ENCODE measurements at places on chromosomes 6 and 20. TPM values are rescaled to one million over a fixed set of nuclear protein-coding genes. Genes with fewer than 3 reads are reported as not detected.

Gene SLC22A3
- total RNA-seq = 30.6 TPM

Gene NHLRC1
- 2.3 TPM for total RNA-seq

Gene MLIP
- 0.20 TPM for total RNA-seq

Gene GSTA2
- not detected for total RNA-seq

Gene HCRTR2
- not detected for total RNA-seq

Gene FANCE
- total RNA-seq = 10.4 TPM

Gene RAB44
- 0.96 TPM for total RNA-seq

Gene RIPOR3
- 6.8 TPM for total RNA-seq

DNA sequence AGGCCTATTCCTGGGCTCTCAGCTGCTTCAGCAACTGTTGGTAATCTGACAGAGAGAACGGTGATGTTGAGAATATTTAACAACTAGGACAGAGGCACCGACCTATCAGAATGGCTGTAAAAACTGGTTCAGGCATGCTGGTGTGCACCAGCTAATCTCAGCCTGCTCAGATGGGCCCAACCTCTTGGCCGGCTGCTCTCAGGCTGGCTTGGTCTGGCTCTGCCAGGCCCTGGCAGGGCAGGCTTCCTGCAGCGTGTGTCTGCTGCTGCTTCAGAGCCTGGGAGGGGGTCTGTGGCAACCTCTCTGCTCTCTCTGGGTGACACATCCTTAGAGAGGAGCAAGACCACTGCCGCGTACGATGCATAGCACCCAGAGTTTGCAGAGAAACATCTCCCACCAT is 4.8 kb downstream of the SLC2A12 start:
- peak; percentile 71 for DNase-seq

DNA sequence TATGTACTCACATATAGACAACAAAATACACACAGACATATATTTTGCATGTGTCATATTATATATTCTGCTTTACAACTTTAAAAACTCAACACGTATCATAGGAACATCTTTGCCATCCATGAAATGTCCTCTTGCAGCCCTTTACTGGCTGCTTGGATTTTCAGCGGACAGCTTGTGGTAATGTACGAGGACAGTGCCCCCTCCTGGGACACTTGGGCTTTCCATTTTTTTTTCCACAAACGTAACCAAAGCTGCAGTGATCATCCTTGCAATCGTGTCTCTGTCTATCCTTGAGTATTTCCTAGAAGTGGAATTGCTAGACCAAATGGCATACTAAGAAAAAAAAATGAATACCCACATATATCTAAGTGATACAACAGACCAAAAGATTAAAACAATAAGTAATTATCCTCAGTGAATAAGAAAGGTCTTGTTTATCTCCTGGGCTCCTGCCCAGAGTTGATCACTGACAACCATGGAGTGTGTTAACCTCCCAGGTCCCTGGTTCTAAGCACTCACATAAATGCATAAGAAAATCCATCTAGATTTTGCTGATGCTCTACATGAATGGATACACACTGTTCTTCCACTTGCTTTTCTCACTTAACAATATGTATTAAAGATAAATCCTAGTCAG is 18.1 kb downstream of the BPI start:
- no peak for DNase-seq

DNA sequence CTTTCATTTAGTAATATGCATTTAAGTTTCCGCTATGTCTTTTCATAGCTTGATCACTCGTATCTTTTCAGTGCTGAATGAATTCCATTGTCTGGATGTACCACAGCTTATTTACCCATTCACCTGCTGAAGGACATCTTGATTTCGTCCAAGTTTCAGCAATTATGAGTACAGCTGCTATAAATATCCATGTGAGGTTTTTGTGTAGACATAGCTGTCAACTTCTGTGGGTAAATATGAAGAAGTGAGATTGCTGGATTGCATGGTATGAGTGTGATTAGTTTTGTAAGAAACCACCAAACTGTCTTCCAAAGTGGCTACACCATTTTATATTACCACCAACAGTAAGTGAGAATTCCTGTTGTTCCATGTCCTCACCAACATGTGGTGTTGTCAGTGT is 79.2 kb upstream of the STMND1 start:
- no peak for DNase-seq

DNA sequence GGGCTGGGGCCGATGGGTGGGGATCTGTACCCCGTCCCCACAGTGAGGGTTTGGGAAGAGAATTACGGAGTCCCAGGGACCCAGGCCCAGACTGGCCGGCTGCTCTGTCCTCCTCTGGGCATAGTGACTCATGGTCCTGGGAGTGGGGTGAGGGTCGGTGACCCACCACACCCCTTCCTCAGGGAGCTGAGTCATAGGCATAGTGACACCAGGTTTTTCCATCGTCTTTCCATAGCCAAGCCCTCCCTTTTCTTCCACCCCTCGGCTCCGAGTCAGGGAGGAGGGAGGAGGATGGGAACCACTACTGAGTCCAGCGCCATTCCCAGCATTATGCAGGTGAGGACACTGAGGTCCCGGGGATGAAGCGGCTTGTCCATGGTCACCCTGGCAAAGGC is 8.9 kb downstream of the CYP21A2 start:
- no peak for DNase-seq

DNA sequence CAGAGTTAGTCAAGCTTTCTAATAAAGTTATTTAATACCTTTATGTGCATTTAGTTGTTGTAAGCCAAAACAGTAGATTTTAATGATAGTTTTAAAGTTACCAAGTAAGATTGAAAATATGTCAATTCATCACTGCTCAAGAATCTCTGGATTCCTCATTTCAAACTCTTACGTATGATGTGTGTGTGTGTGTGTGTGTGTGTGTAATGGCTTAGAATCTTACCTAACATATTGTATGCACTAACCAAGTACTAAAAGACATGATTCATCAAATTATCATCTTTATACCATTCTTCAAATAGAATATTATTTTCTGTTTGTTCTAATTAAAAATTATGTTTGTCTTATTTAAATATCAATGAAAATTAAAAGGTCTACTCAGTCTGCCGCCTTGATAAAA is 41.5 kb upstream of the ZNF337 start:
- DNase-seq = no peak

GRCh38 chr6:95693108-95693507 is 115.8 kb downstream of the MANEA start:
- DNase-seq = no peak

DNA sequence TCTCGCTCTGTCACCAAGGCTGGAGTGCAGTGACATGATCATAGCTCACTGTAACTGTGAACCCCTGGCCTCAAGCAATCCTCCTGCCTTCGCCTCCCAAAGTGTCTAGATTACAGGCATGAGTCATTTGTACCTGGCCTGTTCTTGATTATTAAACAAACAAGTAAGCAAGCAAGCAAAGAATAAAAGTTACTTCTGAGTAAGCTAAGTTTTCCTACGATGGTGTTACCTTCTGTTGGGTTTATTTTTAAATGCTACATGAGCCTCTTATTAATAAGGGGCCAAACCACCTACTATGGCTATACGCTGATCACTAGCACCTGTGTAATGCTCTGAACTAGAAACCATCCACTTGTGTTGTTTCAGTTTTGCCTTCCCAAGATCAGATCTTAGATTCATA is 50.8 kb downstream of the IL22RA2 start:
- DNase-seq = no peak

- no peak for DNase-seq
These were observed 2.4 kb downstream of the NUS1 start for GRCh38 chr6:117677553-117678141.

DNA sequence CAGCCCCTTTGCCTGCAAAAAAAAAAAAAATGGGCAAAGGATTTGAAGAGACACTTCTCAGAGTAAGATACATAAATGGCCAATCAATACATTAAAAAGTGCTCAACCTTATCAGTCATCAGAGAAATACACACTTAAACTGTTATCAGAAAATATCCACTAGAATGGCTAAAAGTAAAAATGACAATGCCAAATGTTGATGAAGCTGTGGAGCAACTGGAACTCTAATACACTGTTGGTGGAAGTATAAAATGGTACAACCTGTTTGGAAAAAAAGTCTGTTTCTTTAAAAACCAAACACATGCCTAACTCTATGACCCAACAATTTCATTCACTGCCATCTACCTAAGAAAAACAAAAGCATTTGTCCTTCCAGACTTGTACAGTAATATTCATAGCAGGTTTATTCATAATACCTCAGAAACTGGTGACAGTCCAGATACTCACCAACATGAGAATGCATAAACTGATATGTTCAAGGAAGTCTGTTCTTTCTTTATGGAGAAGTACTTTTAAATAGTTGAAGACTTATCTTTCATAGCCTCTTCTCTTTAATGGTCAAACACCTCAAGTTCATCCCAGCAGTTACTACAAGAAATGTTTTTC is 378.4 kb upstream of the RUNX2 start:
- no peak for DNase-seq

- DNase-seq = no peak
These were observed 283.7 kb downstream of the DHX35 start for GRCh38 chr20:39245685-39246311.

DNA sequence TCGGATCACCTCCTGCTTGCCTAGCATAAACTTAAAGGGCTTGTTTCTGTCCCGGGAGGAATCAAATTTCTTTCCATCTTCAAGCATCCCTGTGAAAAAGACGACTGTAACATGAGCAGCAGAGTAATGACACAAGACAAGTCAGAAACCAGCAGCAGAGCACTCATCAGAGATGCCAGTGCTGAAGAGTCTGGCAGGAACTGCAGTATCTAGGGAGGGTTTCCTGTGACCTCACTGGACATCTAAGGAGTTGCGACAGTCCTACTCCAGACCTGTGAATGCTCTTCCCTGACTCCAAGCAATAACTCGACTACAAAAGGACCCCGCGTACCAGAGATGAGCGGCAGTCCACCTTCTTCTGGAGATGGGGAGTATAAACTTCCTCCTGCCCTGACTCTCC is 17.3 kb downstream of the FKBP1A start:
- no peak for DNase-seq

DNA sequence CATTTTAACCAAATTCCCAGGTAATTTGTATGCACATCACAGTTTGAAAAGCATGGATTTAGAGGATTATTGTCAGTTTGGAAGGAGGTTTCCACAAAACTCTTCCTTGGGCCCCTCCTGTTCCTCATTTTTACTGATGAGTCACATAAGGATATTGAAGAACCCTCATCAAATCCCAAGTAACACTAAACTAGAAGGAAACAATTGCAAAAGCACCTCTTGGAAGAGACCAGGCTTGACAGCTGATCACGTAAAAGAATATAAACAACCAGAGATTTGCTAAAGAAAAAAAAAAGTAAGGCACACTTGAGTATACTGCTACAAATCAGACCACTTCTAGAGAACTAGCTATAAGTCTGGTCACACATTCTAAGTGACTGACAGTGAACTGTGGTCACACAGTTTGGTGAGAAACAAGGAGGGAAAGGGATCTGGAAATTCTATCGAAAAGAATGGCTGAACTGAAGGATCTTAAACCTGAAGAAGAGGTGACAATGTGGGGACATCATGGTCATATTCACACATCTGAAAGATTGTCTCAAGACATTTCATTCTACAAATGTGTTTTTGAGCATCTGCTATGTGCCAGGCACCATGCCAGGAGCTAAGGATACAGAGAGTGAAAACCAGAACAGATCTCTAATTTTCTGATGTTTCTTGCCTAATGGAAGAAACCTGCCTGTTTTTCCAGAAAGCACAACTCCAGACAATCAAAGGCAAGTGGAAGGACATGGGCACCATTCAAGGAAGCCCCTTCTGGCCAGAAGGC is 24.1 kb downstream of the ZHX3 start:
- DNase-seq = no peak

DNA sequence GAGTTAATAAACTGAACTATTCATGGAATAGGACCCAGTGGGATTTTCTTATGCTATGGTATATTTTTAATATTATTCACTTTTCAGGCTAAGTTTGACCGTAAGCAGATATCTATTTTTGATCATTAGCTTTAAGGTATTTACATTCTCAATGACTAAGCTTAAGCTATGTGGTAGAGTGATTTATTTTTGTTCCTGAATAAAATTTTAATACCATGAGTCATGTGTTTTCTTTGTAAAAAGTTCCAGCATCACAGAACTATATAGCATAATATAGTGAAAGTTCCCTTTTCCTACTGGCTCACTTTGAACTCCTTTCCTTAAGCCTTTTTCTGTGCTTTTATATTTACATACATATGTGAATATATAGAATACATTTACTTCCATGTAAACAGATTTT is 75.8 kb downstream of the BCKDHB start:
- no peak for DNase-seq

DNA sequence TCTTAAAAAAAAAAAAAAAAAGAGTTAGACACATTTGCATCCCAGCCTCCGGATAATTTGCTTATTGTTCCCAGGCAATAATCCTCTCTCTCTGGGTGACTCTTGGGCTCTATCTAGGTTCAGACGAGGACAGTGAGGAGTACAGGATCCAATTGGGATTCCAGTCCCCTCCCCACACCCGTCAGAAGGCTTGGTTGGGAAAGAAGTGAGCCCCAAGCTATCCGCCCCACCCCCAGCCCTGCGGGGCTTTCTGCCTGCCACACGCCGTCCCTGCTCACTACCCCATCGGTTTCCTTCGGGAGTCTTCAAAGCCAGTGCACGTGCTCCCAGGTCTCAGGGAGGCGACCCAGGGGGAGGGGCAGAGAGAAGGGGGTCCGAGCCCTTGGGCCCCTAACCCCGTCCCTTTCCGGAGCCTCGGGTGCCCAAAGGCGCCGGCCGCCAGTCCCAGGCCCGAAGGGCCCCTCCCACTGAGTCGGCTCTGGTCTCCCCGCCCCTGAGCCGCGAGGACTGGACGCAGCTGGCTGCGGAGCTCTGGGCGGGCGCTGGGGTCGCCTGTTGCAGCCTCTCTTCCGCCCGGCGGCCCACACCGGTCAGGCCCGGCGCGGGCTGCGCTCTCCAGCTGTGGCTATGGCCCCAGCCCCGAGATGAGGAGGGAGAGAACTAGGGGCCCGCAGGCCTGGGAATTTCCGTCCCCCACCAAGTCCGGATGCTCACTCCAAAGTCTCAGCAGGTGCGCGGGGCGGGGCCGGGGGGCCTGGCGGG is 2.5 kb downstream of the MYMX start:
- peak; percentile 94 for DNase-seq

- no peak for DNase-seq
These were observed 916 bp downstream of the PABPC1L start for GRCh38 chr20:44910690-44911262.

- DNase-seq = peak; percentile 90
These were observed 28.9 kb downstream of the EIF2S2 start for GRCh38 chr20:34083137-34083536.

- DNase-seq = no peak
These were observed 1241.1 kb upstream of the EYS start for GRCh38 chr6:66948106-66948505.

- no peak for DNase-seq
These were observed 9.2 kb downstream of the SYNDIG1 start for GRCh38 chr20:24478584-24478983.

DNA sequence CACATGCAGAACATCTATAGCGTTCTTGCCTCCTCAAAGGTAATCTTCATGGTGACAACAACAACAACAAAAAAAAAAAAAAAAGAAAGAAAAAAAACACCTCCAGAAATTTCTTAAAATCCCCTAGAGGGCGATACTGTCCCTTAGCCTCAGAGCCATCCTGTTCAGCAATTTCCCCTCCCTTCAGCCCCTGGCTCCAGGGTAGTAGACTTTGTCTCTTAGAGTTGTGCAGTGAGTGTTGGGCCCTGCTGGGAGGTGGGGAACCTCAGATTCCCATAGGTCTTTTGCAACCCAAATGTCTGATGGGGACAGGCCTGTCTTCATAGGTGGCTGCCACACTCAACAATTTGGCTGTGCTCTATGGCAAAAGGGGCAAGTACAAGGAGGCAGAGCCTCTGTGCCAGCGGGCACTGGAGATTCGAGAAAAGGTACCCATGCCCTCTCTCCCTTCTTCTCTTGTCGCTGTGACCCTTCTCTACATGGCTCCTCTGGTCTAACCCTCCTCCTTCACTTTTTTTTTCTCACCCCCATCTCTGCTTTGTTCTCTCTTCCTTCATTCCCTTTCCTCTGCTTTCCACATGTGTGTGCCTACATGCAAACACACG is 6.0 kb upstream of the PTK7 start:
- DNase-seq = no peak

All from upper lobe of right lung (tissue), 1 donor.